ENCODE measurements at places on chromosomes 7 and 10. TPM values are rescaled to one million over a fixed set of nuclear protein-coding genes. Genes with fewer than 3 reads are reported as not detected.

DNA sequence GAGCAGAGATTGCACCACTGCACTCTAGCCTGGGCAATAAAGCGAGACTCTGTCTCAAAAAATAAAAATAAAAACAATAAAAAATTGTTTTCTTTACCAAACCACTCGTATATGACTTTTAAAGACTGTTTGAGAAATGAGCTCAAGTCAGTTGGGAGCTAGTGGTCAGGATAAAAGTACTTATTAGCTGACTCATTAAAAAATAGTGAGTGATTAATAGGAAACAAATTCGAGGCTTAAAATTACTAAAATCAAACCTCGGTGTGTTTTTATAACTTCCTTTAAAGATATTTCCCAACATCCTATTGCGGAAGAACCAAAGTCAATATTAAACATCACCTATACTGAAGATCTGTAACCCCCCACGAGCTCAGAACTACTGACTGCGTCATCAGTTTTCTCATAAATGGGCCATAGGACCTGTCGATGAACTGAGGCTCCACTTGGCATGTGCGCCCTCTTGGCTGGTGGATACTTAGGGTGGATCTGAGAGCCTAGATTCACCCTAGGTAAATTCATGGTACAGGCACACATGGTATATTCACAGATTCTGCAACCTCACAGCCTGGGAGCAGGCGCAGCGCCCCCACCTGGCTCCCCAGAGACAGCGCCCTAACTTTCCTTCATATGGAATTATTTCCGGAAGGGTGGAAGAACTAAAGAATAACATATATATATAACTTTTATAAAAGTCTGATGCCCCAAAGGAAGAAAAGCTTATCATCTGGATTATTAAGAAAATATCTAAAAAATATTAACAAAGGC, 9.2 kb downstream of the MKI67 start:
- no peak for DNase-seq

GRCh38 chr7:104841798-104842197, 172.2 kb upstream of the KMT2E start:
- DNase-seq, result no peak

- DNase-seq, result no peak
Measured at GRCh38 chr7:115658223-115658622, 372.3 kb downstream of the TFEC start.

- no peak for DNase-seq
Measured at GRCh38 chr7:34341326-34341725, 316.7 kb upstream of the NPSR1 start.

GRCh38 chr7:134741907-134742635, 37.4 kb upstream of the CALD1 start:
- DNase-seq, result no peak

DNA sequence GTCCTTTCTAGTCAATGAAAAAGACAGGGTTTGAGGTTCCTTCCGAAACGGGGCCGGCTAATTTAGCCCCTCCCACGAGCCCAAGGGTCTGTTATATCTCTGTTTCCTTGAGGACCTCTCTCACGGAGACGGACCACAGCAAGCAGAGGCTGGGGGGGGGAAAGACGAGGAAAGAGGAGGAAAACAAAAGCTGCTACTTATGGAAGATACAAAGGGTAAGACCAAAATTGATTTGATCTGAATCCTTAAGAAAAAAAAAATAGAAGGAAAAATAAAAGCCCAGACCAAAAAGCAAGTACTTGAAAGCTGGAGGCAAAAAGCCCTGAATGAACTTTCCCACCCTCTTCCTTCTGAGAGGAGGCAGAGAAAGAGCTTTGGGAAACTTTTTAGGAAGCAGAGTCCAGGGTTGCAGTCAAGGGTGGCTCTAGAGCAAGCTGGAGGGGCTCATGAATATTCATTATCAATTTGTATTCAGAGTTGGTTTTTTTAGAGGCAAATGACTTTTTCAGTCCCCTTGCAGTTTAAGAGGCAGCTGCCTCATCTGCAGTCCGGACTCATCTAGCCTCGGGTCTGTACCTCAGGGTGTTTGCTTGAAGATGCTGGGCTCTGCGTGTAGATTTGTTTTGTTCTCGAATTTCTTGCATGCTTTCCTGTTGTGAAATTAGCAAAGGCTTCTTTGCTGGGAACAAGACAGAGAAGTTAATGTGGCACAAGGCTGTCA, at the start of gene ENTPD1:
TSS of gene ENTPD1 (plus strand) at position 123 of the 721 bp plus-strand sequence. CDS start at position 200, 77 bp downstream.
- DNase-seq, result no peak

GRCh38 chr7:2779051-2779450, 65.1 kb downstream of the GNA12 start:
- DNase-seq, result no peak

- DNase-seq, result no peak
Measured at GRCh38 chr7:146002431-146003078, 114.0 kb upstream of the CNTNAP2 start.

Gene HOXA10
- total RNA-seq, result not detected

Gene GIMAP2
- total RNA-seq, result 4.7 TPM

Gene PLXNA4
- 17.3 TPM for total RNA-seq

Data from Right ventricle myocardium superior (tissue), 1 donor.